ENCODE measurements at places on chromosomes 2 and 18.
A peak's percentile ranks its signal among the peaks of the same experiment; 100 is the strongest.

DNA sequence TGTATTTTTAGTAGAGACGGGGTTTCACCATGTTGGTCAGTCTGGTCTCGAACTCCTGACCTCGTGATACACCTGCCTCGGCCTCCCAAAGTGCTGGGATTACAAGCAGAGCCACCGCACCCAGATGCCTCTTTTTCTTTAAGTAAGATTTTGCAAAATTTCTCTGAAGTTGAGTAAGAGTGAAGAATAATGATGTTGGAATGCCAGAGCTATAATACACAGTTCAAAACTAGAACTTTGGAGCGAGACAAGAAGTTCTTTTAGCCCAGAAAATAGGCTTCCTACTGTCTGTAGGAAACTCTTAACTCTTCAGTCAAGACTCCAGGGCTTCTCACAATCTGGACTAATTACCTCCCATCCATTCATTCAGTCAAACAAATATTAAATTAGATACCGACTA, 51.4 kb downstream of the MARCHF4 start:
- no peak for DNase-seq

DNA sequence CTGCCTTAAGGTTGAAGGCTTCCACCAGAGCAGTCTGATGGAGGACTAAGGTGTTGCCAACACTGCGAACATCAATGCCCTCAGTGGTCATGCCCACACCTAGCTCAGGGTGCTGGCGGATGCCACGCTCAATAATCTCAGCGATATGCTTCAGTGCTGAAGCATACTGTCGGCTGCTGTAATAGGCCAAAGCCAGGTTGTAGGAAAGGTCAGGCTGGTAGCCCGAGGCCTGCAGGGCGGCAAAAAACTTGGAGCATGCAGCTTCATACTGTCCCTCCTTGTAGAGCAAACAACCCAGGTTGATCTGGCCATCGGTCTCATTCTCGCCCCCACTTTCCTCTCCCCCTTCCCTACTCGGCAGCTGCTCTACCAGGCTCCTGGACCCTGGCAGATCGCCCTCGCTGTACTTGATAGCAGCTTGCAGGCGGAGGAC, 159.4 kb downstream of the AGPS start:
- DNase-seq, result no peak

DNA sequence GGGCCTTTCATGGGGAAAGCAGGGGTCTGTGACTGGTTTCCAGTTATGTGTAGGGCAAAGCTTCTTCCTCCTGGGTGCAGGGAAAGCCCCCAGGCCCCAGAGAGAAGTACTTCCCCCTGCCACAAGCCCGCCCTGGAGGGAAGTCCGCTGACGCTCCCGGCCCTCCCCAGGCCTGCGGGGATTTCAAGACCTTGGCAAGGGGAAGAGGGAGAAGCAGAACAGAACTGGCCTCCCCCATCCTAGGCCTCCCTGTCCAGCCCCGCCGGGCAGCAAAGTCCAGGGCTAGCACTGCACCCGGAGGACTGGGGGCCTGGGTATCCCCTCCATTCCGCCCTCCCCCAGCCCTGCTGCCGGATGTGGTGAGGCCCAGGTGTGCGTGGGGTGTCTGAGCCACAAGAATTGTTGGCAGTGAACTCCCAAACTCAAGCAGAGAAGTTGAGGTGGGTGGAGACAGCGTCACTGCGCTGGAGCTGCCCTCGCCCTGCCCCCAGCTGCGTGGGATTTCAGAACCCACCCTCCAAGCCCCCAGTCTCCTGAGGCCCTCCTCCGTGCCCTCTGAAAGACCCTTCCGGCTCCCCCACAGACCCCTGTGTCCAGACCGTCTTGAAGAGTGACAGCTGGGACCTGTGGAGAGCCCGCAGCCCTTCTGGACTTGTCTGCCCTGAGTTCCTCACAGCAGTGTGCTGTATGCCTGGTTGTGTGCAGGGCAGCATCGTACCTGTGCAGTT, 1.1 kb upstream of the DUSP2 start:
- peak; percentile 50 for DNase-seq

- DNase-seq, result no peak
Measured at GRCh38 chr18:23453680-23454058, 582 bp downstream of the RIOK3 start.

DNA sequence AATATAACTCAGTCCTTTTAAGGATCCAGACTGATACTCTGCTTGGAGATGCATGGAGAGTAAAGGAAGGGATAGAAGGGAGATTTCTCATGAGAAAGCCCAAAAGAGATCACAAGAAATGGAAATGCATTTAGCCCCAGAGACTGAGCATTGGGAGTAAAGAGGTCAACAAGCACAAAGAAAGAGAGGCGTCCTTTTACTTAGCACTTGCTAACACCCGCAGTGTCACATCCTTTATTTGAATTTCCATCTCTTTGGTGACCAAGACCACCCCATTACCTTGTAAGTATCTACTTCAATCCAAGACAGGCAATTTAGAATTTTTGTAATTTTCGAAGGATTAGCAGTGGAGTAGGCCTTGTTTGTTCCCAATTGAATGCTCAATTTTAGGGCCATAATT, 111.8 kb upstream of the DCC start:
- DNase-seq, result no peak
